Effector memory CD4-positive, alpha-beta T cell (primary cell): ENCODE measurements at places on chromosomes 1 and 21.

DNA sequence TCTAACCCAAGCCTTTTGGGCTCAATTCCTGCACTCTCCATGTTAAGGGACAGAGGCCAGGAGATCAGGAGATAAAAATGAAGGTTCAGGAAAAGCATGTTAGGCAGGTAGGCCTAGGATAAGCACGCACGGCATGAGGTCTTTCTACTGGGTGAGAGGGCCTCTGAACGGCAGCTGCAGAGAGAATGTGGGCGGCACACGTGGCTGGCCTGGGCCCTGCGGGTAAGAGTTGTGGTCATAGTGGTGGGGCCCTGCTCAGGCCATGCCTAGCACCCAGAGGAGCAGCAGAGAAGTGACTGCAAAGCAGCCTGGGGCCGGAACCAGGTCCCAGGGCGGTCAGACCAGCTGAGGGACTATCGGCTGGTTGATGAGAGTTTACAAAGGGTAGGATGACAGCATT, 7.5 kb upstream of the FOXO6 start:
- no peak for DNase-seq
- H3K4me1 ChIP-seq: no peaks in the 10 kb centered on the region
- no peak overlapping the region for H3K4me3 ChIP-seq
- H3K27me3 ChIP-seq: no peaks in the 10 kb centered on the region
- H3K27ac ChIP-seq: no peak overlapping the region
- H3K36me3 ChIP-seq: no peaks in the 10 kb centered on the region

DNA sequence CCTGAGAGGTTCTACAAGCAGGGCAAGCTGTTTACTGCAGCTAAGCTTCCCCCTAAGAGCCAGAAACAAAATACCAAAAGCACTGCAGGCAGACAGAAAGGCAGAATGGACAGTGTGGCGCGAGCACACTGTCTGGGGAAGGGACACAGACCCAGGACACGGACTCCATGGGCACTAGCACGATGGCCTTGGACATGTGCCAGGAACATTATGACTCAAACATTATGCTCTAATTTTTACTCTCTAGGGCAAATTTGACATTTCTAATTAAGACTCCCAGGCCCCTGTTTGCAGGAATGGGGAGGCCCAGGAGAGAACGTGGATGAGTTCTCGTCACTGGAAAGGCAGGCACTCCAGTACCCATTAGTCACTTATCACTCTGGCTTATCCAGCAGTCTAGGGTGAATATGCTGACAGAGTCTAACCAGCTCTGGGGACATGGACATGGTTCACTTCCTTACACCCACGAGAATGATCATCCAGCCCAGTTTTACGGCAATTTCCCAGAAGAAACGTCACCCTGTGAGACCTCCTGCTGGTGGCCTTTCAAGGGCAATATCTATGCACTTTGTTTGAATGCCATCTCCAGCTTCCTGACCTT, 45.1 kb downstream of the CAPN8 start:
- no peak overlapping the region for H3K4me3 ChIP-seq
- H3K36me3 ChIP-seq: no peaks in the 10 kb centered on the region
- no peak for DNase-seq
- no peak overlapping the region for H3K27ac ChIP-seq
- no peaks in the 10 kb centered on the region for H3K4me1 ChIP-seq

DNA sequence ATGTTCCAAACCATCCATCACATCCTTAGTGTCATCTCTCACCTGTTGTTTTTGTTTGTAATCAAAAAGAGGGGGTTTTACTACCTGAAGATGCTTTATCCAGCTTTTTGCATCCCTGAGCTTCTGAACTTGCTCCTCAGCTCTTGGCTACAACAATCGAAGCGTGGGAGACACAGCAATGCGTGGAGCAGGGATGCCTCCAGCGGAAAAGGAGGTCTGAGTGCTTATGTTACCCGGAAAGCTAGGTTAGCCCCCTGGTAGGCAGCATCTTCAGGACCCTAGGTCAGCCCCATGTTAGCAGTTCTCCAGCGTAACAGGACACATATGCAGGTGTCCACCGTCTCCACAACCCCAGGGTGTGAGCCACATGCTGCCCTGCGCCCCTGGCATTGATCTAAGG, 141.5 kb downstream of the RRAGC start:
- H3K36me3 ChIP-seq: no peaks in the 10 kb centered on the region
- H3K4me3 ChIP-seq: no peak overlapping the region
- no peaks in the 10 kb centered on the region for H3K27me3 ChIP-seq
- H3K27ac ChIP-seq: no peak overlapping the region
- no peak for DNase-seq

DNA sequence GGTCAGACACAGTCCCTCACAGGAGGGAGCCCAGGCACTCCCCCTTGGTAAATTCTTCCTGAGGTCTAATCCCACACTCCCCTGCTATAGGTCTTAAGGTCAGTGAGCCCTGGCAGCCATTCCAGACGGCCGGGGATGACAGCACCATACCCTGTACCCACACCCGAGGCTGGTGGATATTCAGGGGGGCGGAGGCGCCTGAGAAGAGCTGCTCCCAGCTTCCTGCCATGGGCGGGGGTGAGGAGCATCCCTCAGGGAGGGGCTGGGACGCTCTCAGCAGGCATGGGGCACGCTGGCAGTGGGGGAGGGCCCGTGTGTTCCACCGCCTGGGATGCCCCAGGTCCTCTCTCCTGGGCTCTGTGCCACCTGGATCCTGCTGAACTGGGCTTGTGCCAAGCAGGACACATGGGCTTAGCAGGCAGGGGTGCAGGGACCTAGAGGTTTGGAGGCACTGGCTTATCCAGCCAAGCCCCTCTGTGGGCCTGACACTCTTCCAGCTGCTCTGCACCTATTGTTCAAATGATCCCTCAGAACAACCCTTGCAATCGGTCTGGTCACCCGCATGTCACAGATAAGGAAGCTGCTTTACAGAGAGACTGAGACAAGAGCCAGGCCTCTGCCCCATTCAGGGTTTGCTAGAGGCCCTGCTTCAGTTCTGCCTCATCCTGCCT, 5.7 kb upstream of the ADGRB2 start:
- no peak for DNase-seq
- H3K4me1 ChIP-seq: peaks cover 30% of the 10 kb centered on the region
- no peak overlapping the region for H3K27ac ChIP-seq
- no peak overlapping the region for H3K4me3 ChIP-seq
- no peaks in the 10 kb centered on the region for H3K27me3 ChIP-seq

GRCh38 chr1:165828103-165828668, 772 bp downstream of the UCK2 start:
- peaks cover 7% of the 10 kb centered on the region for H3K4me1 ChIP-seq
- no peaks in the 10 kb centered on the region for H3K27me3 ChIP-seq
- peak; percentile 2 for DNase-seq
- H3K36me3 ChIP-seq: no peaks in the 10 kb centered on the region
- peak overlapping the region; percentile 82 for H3K4me3 ChIP-seq

- no peaks in the 10 kb centered on the region for H3K27me3 ChIP-seq
- no peak overlapping the region for H3K27ac ChIP-seq
- H3K4me1 ChIP-seq: no peaks in the 10 kb centered on the region
Observed at GRCh38 chr1:170176772-170177171, 31.0 kb downstream of the NTMT2 start.

DNA sequence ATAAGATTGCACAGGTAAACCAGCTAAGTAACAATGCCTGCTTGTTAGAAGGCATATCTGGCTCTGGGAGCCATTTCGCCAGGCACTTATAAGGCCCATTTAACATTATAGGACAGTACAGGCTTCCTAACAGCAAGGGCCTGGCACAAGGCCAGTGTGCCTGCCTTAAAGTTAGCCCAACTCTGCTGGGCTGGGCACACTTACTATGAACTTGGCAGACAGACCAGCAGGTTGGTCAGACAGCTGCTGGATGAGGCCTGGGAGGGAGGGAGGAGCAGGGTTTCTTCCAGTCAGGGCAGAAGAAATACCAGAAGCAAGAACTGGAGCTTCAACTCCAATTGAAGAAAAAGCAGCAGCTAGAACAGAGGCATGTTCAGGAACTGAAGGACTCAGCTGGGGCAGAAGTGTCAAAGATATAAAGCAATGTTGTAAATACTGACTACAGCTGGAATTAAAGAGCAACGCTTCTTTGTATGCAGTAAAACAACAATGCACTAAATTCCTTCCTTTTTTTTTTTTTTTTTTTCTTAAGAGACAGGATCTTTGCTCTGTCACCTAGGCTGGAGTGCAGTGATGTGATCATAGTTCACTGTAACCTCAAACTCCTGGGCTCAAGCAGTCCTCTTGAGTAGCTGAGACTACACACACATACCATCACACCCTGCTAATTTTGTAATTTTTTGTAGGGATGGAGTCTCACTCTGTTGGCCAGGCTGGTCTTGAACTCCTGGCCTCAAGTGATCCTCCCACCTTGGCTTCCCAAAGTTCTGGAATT, 4.9 kb downstream of the CACHD1 start:
- peaks cover 9% of the 10 kb centered on the region for H3K4me1 ChIP-seq
- DNase-seq: no peak
- H3K27ac ChIP-seq: no peak overlapping the region
- no peak overlapping the region for H3K4me3 ChIP-seq

GRCh38 chr1:978835-979743, 2.8 kb downstream of the PERM1 start:
- no peak overlapping the region for H3K27ac ChIP-seq
- no peak overlapping the region for H3K4me3 ChIP-seq
- no peak for DNase-seq
- peaks cover 10% of the 10 kb centered on the region for H3K4me1 ChIP-seq
- no peaks in the 10 kb centered on the region for H3K36me3 ChIP-seq
- H3K27me3 ChIP-seq: no peaks in the 10 kb centered on the region

- H3K36me3 ChIP-seq: no peaks in the 10 kb centered on the region
- no peaks in the 10 kb centered on the region for H3K27me3 ChIP-seq
- no peak overlapping the region for H3K27ac ChIP-seq
- no peak overlapping the region for H3K4me3 ChIP-seq
Observed at GRCh38 chr1:187504779-187505178, 676.0 kb downstream of the PLA2G4A start.

DNA sequence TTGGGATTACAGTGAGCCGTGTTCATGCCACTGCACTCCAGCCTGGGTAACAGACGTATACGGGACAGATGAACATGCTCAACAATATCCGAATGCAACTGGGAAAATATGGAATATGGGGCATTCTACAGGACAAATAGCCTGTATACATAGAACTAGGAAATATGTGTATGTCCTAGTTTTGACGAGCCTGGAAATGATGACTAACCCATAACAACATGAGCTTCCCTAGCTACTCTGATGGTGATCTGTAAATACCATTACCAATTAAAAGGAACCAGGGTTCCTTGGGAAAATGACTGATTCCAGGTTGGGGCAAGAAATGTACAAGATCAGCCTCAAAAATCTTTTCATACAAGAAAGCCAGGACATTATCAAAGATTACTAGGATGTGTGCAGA, 42.8 kb upstream of the ARTN start:
- no peaks in the 10 kb centered on the region for H3K27me3 ChIP-seq
- DNase-seq: no peak
- H3K4me3 ChIP-seq: no peak overlapping the region
- H3K27ac ChIP-seq: no peak overlapping the region
- H3K4me1 ChIP-seq: no peaks in the 10 kb centered on the region
- H3K36me3 ChIP-seq: peaks cover 1% of the 10 kb centered on the region

- no peaks in the 10 kb centered on the region for H3K36me3 ChIP-seq
- no peak overlapping the region for H3K27ac ChIP-seq
- no peaks in the 10 kb centered on the region for H3K27me3 ChIP-seq
Observed at GRCh38 chr1:205746757-205747412, 3.1 kb downstream of the NUCKS1 start.

DNA sequence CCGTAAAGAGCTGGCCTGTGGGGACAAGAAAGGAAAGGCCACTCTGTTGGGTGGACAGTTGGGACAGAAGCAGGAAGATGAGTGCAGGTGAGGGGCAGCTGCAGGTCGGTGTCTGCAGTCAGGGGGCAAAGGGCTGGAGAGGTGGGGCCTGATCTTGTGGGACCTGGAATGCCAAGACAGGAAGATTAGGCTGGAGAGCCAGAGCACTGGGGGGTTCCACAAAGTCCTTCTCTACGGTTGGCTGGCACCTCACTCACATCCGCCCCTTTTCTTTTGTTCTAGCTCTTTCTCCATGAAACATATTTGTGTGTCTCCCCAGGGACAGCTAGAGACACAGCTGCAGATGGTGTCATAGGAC, 404.1 kb downstream of the PTPRU start:
- H3K4me1 ChIP-seq: no peaks in the 10 kb centered on the region
- no peak overlapping the region for H3K4me3 ChIP-seq
- no peak overlapping the region for H3K27ac ChIP-seq
- H3K36me3 ChIP-seq: no peaks in the 10 kb centered on the region

GRCh38 chr1:155130272-155131006, 2.8 kb downstream of the EFNA1 start:
- no peak overlapping the region for H3K27ac ChIP-seq
- no peak for DNase-seq
- H3K4me3 ChIP-seq: no peak overlapping the region
- no peaks in the 10 kb centered on the region for H3K36me3 ChIP-seq

DNA sequence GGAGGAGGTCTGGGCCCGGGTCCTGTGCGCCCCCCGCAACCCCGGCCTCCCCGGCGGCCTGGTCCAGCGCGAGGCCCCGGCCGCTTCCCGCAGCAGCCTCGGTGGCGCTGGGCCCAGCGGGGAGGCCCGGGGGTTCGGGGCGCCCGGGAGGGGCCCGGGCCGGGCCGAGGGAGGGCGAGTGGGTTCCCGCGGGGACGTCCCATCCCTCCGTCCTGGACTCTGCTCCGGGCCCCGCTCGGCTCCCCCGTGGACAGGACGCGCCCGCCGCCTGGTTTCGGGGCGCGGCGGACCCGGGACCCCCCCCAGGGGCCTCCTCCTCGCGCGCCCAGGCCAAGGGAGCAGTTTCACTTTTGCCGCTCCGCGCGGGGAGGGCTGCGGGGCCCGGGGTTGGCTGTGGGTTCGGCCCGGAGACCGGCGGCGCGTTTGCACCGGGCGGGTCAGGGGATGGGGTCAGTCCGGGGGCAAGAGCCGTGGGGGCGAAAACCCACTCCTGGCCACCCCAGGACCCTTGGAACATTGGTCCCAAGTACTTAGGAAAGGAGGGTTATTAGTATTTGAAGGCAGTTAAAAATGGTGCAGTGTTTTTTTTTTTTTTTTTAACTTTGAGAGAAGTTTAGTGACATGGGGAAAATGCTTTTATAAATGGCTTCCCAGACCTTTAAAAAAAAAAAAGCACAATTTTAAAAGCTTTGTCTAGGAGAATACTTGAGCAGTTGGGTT, 677 bp downstream of the AGPAT3 start:
- H3K36me3 ChIP-seq: no peaks in the 10 kb centered on the region
- peaks cover 23% of the 10 kb centered on the region for H3K4me1 ChIP-seq
- H3K27me3 ChIP-seq: no peaks in the 10 kb centered on the region
- H3K4me3 ChIP-seq: peak overlapping the region; percentile 76

DNA sequence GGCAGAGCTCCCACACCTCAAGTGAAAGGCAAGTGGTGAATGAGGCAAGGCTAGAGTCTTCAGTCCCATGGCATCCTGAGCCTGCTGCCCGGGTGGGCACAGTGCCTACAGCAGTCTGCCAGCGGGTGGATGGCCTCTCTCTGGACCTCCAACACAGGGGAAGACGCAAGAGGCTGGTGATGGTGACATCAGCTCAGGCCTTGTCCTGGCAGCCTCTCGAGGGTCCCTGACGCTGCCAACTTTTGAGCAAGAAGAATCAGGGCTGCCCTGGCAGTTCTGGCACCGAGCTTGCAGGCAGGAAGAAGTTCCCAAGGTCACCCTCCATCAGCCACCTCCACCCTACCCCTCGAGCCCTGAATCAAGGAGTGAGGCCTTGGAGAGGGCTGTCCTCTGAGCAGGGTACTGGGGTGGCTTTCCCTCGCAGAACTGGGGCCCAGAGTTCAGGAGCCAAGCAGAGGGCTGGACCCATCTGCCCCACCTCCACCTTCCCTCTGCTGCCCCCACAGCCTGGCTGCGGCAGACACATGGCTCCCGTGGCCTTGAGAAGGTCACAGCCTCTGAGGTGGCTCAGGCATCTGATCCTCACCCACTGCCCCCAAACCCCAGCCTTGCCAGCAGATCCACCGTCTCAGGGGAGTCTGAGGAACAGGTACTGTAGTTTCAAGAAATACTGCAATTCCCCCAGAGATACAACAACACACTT, 5.8 kb downstream of the RAP1GAP start:
- no peaks in the 10 kb centered on the region for H3K36me3 ChIP-seq
- H3K27me3 ChIP-seq: peaks cover 13% of the 10 kb centered on the region
- H3K27ac ChIP-seq: no peak overlapping the region
- peaks cover 10% of the 10 kb centered on the region for H3K4me1 ChIP-seq
- DNase-seq: no peak
- H3K4me3 ChIP-seq: no peak overlapping the region
